ENCODE measurements at places on chromosomes 16 and 17.

- DNase-seq, result no peak
Measured at GRCh38 chr17:42700586-42701289, 18.4 kb downstream of the CNTNAP1 start.

DNA sequence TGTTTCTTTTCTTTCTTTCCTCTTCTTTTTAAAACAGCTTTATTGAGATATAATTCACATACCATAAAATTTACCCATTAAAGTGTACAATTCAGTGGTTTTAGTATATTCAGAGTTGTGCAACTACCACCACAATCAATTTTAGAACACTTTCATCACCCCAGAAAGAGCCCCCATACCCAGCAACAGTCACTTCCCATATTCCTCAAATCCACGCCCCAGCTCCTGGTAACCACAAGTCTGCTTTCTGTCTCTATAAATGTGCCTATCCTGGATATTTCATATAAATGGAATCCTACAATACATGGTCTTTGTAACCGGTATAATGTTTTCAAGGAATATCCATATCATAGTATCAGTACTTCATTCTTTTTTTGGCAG, 19.4 kb downstream of the RARA start:
- DNase-seq, result no peak

- no peak for DNase-seq
Measured at GRCh38 chr16:1466968-1467521, 7.8 kb downstream of the CLCN7 start.

DNA sequence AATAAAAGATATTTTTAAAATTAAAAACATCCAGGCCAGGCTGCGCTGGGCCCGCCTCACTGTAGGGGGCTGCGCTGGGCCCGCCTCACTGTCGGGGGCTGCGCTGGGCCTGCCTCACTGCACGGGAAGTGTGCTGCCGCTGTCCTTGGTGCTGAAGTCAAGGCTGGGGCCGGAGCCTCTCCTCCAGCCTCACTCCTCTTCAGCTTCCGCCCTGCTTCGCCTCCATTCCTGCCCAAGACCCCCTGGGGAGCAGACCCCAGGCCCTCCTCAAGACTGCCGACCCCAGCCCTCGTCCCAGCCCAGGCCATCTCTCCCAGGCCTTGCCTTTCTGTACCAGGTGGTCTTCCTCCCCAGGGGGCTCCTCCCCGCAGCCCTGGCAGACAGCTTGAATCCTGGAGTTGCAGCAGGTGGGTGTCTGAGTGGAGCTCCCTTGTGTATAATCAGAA, 26.2 kb downstream of the ENDOV start:
- DNase-seq, result no peak

GRCh38 chr17:16945663-16946218, 26.2 kb downstream of the TNFRSF13B start:
- no peak for DNase-seq

DNA sequence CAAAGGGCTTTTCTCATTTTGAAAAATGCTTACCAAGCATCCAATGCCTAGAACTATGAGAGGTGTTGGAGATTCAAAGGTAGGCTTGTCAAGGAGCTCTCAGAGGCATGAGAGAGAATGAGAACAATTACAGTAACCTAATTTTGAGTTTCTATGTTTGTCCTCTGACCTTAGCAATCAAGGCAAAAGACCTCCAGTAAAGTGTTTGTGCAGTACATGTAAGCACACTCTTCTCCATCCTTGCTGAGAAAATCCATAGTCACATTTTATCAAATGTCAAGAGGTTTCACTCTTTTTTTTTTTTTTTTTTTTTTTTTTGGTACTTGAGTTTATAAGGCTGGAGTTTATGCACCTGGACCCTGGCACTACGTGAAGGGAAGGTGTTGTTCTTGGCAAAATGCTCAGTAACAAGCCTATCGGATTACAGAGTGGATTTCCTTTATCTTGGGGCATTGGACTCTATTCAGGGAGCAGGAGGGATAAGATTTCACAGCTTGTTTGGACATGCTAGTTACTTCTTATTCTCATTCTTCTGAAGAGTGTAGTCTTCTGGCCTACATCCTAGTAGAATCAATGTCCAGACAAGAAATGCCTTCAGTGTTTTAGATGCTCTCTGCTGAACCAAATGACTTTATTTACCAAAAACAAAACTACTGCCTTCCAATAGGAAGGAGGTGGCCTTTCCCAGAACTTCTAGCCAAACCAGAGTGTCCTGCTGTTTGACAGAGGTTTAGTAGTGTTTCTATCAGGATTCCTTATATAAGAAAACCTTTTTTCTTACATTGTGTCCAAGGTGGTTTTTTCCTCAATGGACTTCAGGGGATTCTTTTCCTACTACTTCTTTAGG, 21.9 kb downstream of the KCNJ2 start:
- DNase-seq, result no peak

- no peak for DNase-seq
Measured at GRCh38 chr16:5056352-5056751, 9.4 kb downstream of the C16orf89 start.

DNA sequence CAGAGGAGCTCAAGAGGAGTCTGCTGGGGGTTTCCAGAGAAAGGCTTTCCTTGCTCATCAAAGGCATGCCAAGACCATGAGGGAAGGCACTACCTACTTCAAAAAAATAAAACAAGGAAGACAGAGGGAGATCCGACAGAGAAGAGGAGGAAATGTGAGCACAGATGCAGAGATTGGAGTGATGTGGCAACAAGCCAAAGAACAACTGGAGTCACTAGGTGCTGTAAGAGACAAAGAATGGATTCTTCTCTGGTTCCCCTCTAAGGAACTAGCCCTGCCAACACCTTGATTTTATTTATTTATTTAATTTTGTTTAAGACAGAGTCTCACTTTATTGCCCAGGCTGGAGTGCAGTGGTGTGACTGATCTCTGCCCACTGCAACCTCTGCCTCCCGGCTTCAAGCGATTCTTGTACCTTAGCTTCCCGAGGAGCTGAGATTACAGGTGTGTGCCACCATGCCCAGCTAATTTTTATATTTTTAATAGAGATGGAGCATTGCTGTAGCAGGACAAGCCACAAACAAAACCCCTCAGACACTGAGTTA, 13.8 kb upstream of the ACSF2 start:
- DNase-seq, result no peak

DNA sequence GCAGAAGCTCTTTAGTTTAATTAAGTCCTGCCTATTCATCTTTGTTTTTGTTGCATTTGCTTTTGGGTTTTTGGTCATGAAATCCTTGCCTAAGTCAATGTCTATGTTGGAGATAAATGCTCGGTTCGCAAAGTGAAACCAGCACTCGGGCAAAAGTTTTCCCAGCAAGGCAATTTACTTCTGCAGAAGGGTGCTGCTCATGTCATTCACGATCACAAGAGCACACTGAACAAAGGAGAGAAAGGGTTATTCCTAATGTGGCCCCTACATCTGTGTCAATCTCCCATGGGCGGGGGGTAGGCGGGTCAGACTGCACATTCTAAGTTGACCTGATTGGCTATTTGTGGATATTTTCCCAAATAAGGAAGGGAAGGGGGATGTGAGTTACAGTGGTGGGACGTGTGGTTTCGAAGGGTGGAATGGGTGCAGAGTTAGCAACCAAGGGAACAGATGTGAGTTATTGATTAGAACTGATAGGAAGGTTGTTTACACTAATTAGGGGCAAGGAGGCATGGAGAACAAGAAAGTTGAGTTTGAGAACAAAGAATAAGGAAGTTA, 23.0 kb downstream of the ATF7IP2 start:
- no peak for DNase-seq

DNA sequence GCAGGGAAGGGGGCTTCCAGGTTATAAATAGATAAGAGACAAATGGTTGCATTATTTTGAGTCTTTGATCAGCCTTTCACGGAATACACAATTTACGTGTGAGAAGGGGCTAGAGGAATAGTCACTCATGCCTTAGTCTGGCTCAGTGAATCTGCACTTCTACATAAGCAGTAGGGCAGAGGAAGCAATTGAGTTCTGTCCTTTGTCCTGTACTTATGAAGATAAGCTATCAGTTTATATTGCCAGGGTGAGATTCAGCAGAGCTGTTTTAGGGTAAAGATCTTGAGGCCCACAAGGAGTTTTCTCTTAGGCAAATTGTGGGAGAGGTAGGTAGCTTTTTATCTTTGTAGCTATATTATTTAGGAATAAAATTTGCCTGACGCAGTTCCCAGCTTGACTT, 33.3 kb downstream of the TOM1L1 start:
- DNase-seq, result no peak

DNA sequence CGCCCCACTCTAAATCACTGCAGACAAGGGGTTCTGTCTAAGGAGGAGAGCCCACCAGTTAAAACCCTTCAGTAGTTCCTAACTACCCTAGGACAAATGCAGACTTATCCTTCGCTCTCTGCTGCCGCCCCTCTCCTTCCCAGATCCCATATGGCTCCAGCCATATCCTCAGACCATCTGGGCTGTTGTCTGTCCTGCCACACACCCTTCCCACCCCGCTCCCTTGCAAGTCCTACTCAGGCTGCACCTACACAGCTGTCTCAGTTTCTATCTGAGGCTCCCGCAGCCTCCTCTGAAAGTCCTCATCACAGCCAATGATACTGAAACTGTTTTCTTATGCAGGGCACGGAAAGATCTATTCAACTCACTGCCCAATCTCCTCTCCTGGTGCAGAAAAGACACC, 720 bp upstream of the BCKDK start:
- no peak for DNase-seq

- no peak for DNase-seq
Measured at GRCh38 chr17:82879241-82879640, 39.4 kb upstream of the ZNF750 start.

DNA sequence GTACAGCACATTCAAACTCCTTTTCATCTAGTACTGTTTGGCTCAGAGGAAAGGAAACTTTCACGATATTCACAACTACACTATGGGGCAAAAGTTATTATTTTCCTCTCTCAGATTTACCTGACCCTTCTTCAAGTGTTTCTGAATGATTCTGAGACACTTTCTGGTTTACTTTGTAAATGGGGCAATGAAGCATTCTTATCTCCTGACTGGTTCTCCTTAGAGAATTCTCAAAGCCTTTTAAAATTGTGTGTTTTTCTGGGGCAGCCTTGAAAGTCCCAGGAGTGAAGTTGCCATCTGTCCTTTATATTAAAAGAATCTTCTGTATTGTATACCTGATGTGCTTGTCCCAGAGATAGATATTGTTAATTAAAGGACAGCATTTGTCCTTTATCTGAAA, 264.9 kb downstream of the FTO start:
- no peak for DNase-seq

GRCh38 chr16:8963010-8963820, 491 bp downstream of the USP7 start:
- no peak for DNase-seq

DNA sequence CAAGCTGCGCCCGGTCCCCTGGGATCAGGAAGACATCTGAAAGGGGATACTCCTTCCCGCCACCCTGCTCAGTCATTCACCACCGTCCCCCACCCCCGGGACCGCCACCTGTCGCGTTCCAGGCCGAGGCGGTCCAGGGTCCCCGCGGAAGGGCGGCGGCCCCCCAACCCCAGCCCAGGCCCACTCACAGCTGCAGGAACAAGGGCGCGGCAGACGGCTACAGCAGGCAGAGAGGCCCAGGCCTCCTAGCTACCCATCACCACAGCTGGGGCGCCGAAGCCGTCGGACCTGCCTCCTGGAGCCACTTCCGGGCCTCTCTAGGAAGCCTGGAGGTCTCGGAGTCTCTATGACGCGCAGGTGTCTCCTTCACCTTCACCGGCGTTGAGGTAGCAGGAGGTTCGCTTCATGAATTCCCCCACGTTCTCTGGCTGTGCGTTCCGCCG, at the start of gene SDR42E1:
Gene SDR42E1, minus strand, starts transcription at position 272 of the 443 bp plus-strand sequence. CDS start 10,612 bp downstream, outside the sequence.
- no peak for DNase-seq

DNA sequence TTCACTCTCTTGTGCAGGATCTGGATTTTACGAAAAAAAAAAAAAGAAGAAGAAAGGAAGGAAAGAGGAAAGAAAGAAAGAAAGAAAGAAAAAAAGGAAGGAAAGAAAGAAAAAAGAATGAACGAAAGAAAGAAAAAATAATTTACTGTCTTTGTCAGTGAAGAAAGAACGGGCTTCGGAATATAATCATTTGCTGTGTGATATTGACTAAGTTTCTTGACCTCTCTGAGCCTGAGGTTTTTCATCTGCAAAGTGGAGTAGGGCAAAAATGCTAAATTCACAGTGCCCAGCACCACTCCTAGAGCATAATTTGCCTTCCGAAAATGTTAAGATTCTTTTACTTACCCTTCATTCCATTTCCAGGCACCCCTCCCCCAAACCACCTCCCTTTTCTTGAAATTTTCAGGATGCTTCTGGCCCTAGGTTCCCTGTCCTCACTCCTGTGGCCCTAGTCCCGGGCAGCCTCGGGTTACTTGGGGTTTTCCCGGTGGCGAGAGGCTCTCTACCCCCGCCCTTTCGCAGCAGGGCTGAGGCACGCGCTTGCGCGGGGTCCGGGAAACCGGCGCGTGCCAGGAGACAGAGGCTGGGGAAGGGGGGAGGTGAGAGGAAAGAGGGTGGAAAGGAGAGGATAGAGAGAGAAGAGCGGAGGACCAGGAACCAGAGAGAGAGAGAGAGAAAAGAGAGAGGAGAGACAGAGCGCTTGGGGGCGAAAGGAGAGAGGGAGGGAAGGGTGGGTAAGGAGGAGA, at the start of gene CNTNAP1:
Gene CNTNAP1, plus strand, starts transcription at position 556 of the 746 bp plus-strand sequence. CDS start 299 bp downstream, outside the sequence.
- peak; percentile 22 for DNase-seq

DNA sequence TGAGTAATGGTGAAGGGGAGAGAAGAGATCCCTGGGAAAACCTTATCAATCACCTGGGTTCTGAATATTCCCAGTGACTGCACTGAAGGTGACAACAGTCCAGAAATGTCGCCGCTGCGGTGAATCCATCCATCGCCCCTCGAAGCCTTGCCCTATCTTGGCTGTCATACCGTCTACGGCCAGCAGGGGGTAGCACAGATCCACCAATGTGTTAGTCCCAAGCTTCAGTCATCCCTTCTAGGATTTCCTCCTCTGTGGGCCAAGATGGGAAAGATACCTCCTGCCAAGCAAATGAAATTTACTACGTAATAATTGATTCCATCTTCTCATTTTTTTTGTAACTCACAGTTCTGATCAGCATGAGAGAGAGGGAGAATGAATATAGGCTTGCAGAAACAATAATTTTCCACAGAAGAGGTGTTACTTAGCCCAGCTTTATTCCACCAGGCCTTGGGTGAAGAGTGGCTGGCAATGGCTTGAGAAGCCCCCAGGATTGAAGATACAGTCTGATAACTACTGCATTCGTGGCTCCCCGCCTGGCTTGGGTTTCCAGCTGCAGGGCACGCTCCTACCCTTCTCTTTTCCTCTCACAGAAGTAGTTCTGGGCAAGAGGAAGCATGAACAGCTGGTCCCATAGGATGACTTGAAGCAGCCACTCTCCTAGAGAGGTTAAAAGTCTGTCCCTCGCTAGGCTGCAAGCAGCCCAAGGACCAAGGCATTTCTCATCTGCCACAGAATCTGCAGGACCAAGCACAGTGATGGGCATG, 2.6 kb upstream of the FMNL1 start:
- peak; percentile 84 for DNase-seq

GRCh38 chr17:40104594-40105486, 4.5 kb upstream of the NR1D1 start:
- no peak for DNase-seq

DNA sequence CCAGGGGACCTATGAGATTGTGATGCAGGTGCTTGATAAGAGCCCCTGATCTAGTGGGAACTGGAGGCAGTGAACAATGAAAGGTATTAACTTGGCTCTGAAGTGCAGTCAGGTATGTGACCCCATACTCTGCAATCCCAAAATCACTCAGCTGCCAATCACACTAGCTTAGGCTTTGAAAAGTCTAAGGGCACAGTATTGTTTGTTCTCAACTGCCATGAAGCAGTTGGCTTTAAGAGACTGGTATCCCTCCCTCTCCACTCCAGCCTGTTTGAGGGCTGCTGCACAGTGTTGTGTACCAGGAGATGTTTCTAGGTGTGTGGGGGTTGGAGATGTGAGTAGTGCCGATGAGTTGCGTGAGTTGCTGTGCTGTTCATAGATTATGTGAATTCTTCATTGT, 2.4 kb downstream of the YPEL2 start:
- DNase-seq, result no peak

Data from NCI-H446 (cell line).